ENCODE measurements at places on chromosomes 2 and 18. TPM values are rescaled to one million over a fixed set of nuclear protein-coding genes. Genes with fewer than 3 reads are reported as not detected.

Gene CLEC4F
- not detected for total RNA-seq

Gene B3GNT7
- 1.8 TPM for total RNA-seq

Gene TNS1
- total RNA-seq: 8.2 TPM

Gene CNGA3
- not detected for total RNA-seq

Gene SLC9A4
- total RNA-seq: not detected

Gene CFAP53
- total RNA-seq: 0.44 TPM

Gene STAT4
- total RNA-seq: 3.2 TPM

Gene SERPINB4
- total RNA-seq: 0.17 TPM

Gene CD226
- total RNA-seq: 0.06 TPM

Measured in A549 treated with CpdA at 1 μM for 4 hours (cell line).